ENCODE measurements at places on chromosomes 4 and X. TPM values are rescaled to one million over a fixed set of nuclear protein-coding genes. Genes with fewer than 3 reads are reported as not detected.

Gene FREM3
- polyA plus RNA-seq = 0.02 TPM

Gene HNRNPH2
- 96.3 TPM for polyA plus RNA-seq

Gene DMRTC1
- polyA plus RNA-seq = not detected

Gene USP51
- 0.45 TPM for polyA plus RNA-seq

Gene SPANXB1
- not detected for polyA plus RNA-seq

- DNase-seq = no peak
These were observed 216.6 kb downstream of the DCTD start for GRCh38 chr4:182700362-182701160.

DNA sequence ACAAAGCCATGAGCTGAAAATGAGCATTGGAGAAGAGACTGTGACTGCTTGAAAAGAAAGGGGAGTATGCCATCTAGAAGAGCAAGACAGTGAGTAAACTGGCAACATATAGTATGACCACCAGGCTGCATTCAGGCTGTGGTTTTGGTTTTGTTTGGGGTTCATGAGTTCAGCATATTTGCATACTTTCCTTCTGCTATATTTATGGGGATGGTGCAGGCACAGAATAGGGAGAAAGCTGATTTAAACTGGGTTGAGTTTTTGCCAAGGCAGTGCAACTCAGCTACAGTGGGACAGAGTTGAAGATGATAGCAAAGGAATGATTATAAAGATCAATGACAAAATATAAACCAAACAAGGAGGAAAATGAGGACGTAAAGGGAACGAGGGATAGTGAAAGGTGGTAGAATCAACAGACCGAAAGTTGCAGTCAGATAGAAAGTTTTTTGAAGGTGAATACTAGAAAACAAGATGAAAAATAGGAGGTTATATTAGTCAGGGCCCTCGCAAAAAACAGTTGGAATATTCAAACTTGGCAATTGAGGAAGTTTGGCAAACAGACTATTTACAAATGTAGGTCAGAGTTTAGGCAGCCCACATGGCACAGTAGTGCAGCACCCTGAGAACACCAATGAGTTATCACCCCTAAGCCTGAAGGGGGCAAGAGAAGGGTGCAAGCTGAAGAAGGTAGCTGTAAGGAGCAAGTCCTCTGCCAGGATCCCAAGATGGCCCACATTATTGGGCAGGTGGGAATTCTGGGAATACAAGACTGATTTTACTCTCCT lies 114.8 kb upstream of the MAP9 start:
- no peak for DNase-seq

DNA sequence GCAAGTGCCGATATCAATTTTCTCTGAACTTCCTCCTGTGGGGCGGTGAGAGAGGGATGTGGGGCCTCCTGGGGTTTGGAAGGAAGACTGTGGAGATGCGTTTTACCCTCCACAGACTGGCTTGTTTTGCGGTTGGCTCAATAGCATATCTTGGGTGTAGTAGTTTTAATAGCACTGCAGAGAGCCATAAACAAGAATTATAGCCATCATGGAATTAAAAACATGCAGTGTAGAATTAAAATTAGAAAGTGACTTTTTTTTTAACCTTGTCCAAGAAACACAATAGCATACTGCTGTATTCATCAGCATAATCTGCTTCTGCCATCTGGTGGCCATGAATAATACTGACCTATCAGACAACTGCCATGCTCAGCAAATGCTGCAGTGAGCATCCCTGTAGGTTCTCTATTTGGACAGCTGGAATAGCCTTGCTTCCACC lies 47.3 kb upstream of the SCML1 start:
- DNase-seq = peak; percentile 10

GRCh38 chrX:100643212-100643611 lies 787 bp upstream of the SRPX2 start:
- no peak for DNase-seq

- no peak for DNase-seq
These were observed 23.1 kb downstream of the MOSPD2 start for GRCh38 chrX:14896273-14896672.

DNA sequence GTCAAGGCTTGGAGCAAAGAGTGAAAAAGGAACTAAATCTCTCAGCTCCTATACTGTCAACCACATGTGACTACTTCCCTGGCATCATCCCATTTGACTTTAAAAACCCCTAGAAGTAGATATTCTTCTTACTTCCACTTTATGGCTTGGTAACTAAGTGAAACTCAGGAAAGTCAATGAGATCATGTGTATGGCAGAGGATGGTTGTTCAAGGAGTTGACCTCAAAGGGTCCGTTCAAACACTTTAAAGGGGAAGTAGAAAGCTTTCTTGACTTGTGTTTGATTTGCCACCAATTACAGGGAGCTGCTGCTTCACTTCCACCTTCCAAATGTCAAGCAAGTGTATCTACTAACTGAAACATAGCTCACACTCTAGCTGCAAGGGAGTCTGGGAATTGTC lies 187.2 kb downstream of the RAB28 start:
- no peak for DNase-seq

- no peak for DNase-seq
These were observed 26.3 kb upstream of the UCP1 start for GRCh38 chr4:140595065-140595464.

GRCh38 chr4:67483868-67484602 lies 61.3 kb downstream of the CENPC start:
- DNase-seq = no peak

- DNase-seq = no peak
These were observed 147.5 kb upstream of the TACR3 start for GRCh38 chr4:103867311-103867710.

GRCh38 chr4:138609943-138610350 lies 367.8 kb upstream of the SLC7A11 start:
- DNase-seq = no peak

Measured in naive thymus-derived CD4-positive, alpha-beta T cell (primary cell).